PC-9 (cell line): ENCODE measurements at places on chromosomes 12 and 14.
A peak's percentile ranks its signal among the peaks of the same experiment; 100 is the strongest.

DNA sequence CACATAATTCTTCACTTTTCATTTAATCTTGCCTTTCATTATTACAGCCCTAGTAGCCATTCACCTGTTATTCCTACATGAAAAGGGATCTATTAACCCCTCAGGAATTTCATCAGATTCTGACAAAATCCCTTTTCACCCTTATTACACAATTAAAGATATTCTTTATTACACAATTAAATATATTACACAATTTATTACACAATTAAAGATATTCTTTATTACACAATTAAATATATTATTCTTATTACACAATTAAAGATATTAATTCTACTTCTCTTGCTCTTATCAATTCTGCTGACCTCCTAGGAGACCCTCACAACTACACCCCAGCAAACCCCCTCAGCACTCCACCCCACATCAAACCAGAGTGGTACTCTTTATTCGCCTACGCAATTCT is 77.1 kb downstream of the SINHCAF start:
- DNase-seq, result no peak

GRCh38 chr12:93602897-93603668 is 30.6 kb downstream of the SOCS2 start:
- DNase-seq, result no peak

DNA sequence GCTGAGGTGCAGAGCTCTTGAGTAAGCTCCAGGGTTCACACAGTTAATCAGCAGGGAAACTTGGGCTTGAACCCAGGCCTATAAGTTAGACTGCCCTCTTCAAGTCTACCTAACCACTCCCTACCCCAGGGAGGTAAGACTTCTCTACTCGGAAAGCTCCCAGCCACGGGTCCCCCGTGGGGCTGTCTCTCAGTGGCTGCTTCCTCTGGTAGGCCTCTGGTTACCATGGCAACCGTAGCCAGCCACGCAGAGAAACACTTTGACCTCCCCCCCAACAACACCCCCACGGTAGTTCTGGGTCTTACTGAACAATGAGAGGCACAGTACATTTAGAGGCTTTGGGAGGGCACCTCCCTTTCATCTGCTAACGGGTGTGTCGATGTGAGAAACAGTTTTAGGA is 245.2 kb downstream of the AACS start:
- no peak for DNase-seq

GRCh38 chr12:7994731-7995205 is 37.7 kb upstream of the FOXJ2 start:
- peak; percentile 97 for DNase-seq

GRCh38 chr14:94906991-94907587 is 137.2 kb upstream of the GSC start:
- no peak for DNase-seq

DNA sequence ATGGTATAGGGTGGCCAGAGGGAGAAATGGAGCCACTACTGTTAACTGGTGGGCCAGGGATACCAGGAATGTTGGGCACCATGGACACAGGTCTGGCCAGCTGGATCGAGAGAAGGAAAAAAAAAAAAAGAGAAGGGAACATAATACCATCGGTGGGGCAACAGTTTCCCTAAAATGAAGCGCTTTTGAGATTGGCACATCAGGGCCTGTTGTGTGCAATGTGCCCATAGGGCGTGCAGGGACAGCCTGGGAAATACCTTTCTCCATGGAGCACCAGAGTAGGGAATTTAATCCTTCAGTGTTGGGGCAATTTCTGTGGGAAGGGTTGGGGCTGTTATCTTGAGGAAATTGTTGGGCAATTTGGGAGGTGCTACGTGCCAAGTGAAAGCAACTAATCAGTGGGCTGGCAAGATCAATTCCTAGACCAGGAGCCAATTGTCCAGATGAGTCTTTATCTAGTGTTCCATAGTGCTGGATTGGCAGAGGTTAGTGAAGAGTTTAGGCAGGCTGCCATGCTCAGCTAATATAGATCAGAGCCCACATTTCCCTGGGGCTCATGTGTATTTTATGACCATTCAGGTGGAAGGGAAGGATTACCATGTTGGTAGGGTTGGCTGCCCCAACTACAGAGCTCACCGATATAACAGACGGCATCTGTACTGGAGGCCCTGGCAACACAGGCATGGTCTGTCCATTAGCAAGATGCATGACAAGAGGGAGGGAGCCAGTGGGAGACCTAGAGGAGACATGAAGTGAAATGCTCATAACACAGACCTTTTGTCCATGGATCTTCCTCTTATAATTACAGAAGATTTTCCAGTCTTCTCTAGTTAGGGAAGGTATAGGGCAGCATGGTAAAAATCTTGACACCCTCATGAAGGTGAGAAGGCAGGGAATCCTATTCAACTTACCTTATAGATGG is 25.5 kb upstream of the NPFF start:
- DNase-seq, result no peak

DNA sequence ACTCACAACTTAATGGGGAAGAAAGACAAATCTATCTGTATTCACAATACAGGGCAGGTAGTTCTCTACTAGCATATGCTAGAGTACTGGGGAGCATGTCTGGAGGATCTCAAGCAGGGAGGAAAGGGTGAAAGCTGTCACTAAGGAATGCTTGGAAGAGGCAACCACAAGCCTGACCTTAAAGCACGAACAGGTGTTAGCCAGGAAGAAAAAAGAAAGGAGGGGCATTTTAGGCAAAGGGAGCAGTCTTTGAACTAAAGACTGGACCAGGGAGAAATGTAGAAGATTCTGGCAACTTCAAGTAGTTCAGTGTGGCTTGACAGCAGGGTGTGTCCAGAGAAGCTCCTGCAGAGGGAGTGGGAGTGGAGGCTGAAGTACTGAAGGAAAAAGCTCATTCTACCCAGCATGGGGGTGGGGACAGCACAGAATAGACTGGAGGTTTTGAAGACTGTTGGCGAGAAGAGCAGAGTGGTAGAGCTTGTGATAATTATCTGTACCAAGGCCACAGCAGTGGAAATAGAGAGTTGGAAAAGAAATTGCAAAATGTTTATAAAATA is 50.9 kb downstream of the AP5M1 start:
- DNase-seq, result no peak

- no peak for DNase-seq
Measured at GRCh38 chr12:99513066-99513465, 134.5 kb upstream of the GARIN6 start.

DNA sequence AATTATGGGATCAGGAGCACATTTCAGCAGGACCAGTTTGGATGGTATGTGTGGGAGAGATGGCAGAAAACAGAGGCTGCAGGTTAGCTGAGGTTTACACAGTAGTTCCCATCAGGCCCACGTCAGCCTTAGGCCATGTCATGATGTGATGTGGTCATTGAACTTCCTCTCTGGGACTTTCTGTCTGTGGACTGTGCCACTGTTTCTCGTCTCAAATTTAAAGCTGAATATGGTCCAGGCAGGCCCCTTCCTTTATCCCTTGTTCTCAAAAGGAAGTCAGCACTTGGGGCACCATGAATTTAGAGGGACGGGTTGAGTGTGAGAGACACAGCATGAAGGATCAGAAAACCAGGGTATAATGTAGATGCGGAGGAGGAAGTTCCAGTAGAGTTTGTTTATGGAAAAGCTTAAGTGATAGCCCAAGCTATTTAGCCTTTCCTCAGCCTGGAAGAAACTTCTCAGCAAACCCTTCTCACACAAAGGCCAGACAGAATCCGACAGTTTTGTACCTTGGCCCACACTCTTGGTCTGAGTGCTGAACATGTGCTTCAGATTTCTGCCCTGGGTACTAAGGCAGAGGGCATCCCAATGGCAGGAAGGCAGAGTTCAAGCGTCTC is 3.6 kb upstream of the IGFBP6 start:
- DNase-seq, result no peak

DNA sequence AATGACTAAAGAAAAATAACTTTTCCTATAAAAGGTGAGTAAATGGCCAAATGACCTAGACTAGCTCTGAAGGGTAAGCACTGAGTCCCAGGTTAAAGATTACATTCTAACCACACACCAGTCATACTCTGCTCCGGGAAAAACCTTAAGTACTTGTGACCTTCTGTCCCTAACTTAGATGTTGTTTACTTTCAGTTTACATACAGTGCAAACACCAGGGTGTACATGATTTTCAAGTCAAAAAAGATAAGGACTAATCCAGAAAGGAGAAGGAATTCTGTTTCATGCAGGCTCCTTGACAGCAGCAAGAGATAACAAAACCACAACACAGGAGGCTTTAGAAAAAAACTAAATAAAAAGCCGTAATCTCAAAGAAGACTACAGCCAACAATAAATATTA is 174.2 kb downstream of the PPM1H start:
- no peak for DNase-seq

GRCh38 chr12:92398565-92399309 is 253.1 kb upstream of the BTG1 start:
- no peak for DNase-seq

- DNase-seq, result no peak
Measured at GRCh38 chr12:122935318-122935717, 30.9 kb downstream of the ABCB9 start.

DNA sequence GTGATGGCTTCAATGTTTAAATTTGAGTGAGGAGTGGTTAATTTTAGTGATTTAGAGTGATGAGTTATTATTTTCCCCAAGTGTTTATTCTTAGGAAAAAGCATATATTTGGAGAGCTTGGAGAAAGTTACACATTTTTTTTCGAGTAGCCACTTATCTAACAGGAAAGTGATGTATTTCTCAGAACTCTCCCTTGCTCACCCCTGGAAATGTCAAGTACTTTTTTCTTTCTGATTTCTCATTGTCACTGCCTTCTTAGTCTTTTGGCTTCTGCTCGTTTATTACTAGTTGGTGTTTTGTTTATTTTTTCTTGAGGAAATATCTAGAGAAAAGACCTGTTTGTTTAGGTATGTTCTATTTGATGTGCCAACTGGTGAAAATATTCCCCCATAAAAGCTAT is 58.8 kb downstream of the AEBP2 start:
- DNase-seq, result no peak

- no peak for DNase-seq
Measured at GRCh38 chr14:97960436-97960835, 1163.3 kb downstream of the VRK1 start.

- no peak for DNase-seq
Measured at GRCh38 chr12:128861226-128862016, 8.1 kb downstream of the GLT1D1 start.

GRCh38 chr12:62520361-62520760 is 53.7 kb downstream of the MON2 start:
- DNase-seq, result no peak

DNA sequence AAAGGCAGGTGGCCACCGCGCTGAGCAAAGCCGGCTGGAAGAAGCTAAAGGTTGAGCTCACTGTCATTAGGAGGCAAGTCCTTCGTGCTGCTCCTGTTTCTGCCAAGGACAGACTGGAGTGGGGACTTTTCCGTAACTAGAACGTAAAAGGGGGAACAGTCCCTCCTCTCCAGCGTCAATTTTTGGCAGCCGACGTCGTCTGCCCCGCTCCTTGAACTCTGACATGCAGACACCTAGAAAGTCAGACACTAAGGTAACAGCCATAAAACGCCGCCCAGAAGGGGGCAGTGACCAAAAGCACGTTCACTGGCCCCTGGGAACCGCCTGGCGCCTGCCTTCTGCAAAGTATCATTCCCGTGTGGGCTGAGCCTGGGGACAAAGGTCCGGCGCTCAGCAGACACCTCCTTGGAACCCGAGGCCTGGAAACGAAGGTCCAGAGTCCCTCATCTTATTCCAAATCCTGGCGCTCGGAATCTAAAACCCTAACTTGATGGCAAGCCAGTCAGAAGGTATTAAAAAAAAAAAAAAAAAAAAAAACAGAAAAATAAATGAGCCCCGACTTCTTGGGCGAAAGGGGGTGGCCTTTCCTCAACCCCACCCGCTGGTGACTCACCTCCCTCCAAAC is 1.1 kb upstream of the LRP1 start:
- DNase-seq, result peak; percentile 71

DNA sequence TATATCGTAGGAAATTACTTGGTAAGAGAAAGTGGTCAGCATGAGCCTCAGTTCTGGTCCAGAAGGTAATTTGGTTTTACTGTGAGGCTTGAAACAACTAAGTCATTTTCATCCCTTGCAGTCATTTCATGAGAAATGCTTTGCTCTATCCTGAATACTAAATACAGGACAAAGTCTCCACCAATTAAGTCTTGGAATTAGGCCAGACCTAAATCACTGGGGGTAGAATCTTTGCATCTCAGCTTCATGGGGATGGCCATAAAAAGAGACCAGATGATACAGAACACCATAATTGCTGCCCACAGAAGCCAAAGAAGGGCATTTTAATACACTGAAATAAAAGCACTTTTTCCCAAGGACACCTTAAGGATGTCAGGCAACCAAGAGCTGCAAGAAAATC is 277.9 kb upstream of the DCN start:
- DNase-seq, result no peak

- no peak for DNase-seq
Measured at GRCh38 chr12:66533767-66534166, 145.1 kb downstream of the GRIP1 start.

DNA sequence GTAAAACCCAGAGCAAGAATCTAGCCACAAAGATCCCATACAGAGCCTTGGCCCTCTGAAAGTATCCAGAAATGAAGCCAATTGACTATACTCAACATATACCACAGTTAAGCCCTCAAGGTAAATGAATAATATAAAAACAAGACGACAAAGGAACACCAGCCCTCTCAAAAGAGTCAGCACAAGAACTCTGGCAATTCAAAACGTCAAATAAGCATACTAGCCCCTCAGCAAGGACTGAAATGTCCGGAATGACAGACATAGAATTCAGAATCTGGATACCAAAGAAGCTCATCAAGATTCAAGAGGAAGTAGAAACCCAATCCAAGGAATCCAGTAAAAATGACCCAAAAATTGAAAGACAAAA is 49.9 kb downstream of the GTF2A1 start:
- DNase-seq, result no peak

DNA sequence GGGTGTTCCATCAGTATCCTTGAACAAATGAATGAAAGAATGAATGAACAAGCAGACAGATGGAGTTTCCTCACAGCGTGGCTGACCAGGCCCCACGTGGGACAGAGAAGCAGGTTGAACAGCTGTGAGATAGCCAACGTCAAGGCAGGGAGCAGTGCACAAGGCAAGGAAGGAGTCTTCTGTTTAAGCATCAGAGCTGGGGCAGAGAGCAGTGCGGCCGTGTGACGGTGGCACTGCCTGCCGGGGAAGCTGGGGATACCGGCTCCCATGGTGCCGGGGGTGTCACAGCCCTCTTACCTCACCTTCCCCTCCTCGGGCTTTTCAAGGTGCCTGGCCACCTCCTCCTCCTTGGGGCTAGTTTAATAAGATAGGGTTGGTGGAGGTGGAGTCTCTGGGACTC is 73.2 kb upstream of the GPATCH2L start:
- no peak for DNase-seq

DNA sequence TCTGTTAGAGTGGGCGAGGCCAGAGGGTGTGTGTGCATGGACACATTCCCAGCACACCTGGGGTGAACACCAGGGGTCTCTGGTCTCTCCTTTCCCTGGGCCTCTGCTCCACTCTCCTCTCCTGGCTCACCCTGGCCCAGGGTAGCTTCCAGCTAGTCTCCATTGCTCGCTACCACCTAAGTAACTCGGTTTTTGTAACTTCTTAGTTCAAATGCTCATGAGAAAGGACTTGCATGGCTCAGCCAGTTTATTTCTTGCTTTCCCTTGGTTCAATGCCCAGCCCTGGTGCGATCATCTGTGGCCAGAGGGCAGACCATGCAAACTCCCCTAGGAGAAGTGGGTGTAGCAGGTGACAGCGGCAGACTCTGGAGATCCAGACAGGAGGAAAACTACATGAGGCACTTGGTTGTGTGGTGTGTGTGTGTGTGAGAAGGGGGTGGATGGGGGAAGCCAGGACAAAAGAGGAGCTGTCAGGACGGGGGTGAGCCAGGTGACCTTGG is 8.9 kb upstream of the ACVR1B start:
- DNase-seq, result no peak

GRCh38 chr12:109029411-109029810 is 8.5 kb upstream of the SVOP start:
- DNase-seq, result no peak
